ENCODE measurements at places on chromosomes 11 and 22. TPM values are rescaled to one million over a fixed set of nuclear protein-coding genes. Genes with fewer than 3 reads are reported as not detected.

RAC2 gene
- 51.6 TPM for total RNA-seq

SLC22A25 gene
- not detected for total RNA-seq

DNA sequence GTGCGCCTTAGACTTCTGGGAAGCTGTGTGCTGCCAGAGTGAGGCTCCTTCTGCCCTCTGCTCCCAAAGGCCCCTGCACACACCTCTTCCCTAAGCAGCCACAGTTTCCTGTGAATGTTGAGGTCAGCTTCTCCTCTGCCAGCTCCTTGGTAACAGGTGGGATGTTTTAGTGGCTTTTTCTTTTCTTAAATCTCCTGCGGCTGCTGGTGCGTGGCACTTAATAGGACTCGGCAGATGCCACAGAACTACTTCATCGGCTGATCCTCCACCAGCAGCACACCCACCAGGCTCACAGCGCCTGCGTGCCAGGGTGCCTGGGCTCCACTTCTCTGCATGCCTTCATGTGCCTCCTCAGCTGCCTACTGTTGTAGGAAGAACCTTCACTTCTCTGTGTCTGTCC lies 87.8 kb downstream of the RCN1 start:
- no peak for DNase-seq

DNA sequence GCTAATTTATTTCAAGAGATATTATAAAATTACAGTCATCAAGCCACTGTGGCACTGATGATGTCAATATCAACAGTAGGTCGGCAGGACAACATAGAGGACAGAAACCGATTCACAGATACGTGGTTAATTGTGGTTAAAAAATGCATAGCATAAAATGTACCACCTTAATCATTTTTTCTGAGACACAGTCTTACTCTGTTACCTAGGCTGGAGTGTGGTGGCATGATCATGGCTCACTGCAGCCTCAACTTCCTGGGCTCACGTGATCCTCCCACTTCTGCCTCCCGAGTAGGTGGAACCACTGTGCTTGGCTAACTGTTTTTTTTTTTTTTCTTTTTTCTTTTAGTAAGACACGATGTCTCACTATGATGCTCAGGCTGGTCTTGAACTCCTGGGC lies 21.0 kb upstream of the TOLLIP start:
- no peak for DNase-seq

ELF5 gene
- total RNA-seq: not detected

LIF gene
- 1.3 TPM for total RNA-seq

GRCh38 chr22:43275545-43276317 lies 67.4 kb downstream of the SCUBE1 start:
- DNase-seq: no peak

DNA sequence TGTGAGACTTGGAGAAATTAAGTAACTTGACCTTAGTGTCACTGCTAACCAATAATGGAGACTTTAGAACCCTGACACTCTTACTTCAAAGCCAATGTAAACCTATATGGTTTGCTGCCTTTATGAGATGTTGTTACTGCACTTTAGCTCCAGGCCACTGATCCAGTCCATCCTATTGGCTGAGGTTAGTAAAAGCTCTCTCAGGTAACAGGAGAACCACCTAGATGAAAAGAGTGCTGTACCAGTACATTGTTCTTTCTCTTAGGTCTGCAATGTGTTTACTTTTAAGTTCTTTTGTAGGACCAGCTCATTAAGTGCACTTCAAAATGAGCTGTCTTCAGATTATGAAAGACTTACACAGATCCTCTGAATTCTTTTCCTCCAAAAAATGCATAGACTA lies 994.0 kb upstream of the FAT3 start:
- no peak for DNase-seq

NDUFS3 gene
- 47.3 TPM for total RNA-seq

DDI1 gene
- not detected for total RNA-seq

DNA sequence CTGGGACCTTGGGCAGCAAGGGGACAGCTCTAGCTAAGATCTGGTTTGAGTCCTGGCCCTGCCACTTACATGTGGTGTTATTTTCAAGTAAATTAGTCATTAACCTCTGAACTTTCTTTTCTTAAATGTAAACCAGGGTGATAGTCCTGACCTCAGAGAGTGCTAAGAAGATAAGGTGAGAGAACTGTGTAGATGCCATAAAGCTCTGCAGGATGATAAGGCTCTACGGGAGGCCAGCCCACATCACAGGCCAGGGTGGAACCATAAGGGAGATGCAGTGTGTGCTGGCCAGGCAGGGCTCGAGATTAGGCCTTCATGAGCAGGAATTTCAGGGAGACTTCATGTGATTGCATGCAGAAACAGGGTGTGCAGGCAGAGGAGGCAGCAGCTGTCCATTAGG lies 24.2 kb downstream of the NECTIN1 start:
- no peak for DNase-seq

DNA sequence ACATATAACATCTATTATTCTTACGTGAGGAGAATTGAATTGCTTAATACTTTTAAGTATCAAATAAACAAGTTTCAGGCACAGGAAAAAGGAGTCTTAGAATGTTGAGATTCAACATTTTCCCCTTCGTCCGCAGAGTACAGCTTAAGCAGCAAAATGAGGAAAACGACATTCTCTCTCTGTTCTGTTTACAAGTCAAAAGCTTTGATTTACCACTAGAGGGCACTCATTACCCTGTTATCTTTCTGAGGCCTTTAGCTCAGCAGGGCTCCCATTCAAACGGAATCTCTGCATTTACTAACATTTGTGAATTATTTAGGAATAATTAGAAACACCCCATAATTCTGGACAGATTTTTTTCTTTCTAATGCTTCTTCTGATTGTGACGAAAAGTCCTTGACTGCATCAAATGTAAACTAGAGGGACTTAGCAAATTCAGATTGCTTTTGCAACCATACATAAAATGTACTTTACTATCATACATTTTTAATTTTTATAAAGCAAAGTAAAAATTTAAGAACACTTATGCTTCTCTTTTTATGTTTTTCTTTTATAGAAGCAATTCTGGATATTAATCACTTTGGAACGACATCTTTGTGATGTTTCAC lies 75.0 kb downstream of the JRKL start:
- no peak for DNase-seq

DNA sequence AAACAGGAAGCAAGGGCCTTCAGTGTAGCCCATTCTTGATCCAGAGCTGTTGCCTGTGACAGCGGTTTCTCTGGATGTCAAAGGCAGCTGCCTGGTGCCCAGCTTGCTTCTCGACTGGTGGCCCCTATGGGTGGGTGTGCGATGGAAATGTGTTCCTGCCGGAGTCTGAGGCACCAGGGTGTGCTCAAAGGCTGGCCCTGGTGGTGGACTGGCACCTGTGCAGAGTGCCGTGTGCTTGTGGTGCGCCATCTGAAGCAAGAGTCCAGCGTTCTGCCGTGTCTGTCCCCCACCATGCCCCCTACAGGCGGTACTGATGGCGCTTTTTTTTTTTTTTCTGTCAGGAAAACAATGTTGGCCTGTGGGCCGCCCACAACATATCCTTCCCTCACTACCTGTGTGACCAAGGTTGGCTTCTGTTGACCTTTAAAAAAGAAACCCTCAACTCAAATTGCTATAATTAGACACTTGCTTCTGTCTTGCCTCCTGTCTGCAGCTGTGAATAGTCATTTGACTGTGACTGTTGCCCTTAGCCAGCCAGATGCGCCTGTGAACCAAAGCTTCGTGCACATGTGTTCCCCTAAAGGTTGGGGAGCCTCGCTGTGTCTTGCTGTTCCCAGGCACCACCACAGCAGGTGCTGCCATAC lies 4.7 kb upstream of the RANBP1 start:
- no peak for DNase-seq

DNA sequence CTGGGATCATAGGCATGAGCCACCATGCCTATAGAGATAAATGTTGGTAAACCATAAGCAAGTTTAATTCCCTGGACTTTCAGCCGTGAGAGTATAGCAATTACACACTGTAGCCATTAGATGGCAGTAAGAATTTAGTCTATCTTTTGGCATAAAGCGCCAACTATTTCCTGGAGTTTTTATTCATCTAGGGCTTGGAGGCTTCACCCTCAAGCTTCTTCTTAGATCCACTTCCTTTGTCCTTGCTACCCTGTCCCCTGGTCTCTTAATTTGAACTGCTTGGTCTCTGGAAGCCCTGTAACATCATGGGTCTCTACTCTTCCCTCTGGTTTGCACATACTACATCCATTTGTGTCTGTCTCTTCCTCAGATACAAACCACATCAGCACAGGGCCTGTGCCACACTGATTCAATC lies 38.2 kb downstream of the OR10A6 start:
- DNase-seq: no peak

DNA sequence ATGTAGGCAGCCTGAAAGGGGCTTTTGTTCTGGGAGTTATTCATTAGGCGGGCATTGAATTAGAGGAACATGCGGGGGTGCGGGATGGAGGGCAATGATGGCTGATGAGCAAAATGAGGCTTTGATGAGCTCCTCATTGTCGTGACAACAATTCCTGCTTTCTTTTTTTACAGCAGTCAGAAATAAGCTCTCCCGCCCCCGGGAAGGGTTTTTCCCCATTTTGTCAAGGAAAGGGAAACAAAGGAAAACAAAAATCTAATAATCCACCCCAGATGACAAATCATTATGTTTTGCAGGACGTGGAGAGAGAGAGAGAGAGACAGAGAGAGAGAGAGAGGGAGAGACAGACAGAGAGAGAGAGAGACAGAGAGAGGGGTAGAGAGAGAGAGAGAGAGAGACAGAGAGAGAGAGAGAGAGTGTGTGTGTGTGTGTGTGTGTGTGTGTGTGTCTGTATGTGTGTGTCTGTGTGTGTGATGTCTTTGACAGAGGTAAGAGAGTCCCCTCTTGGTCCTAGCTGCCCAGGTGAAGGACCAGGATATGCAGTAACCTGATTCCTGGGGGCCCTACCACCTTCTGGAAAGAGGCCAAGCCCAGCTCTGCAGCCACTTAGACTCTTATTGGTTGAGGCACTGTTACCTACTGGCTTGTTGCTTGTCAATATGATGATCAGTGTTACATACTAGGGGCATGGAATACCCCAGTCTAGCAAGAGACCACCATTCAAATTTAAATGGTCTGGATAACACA lies 46.7 kb upstream of the PARVA start:
- no peak for DNase-seq

DNA sequence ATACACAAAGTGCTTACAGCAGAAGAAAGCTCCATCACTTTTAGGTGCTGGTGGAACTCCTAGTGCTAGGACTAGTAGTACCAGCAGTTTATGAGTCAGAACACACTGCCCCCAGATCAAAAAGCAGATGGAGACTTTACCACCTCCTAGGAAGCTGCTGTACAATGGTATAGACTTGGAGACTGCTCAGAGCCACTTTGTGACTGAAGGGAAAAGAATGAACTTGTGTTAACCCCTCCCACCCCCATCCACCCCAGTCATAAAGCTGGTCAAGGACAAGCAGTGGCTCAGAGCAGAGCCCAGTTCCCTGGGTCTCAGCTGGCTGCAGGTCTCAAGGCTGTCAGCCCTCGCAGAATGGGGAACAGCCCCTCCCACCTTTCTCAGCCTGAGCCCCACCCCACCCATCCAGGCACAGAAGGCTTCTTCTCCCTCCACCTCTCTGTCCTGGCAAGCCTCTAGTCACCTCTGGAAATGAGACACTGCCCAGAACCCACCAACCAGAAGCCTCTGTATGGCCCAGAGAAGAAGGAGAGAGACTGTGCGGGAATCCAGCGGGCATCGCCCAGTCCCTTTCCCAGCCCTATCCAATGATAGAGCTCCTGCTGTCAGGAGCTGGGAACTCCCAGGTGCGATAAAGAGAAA lies 23.8 kb downstream of the PACSIN2 start:
- no peak for DNase-seq

- DNase-seq: no peak
These were observed 34.2 kb downstream of the ABTB2 start for GRCh38 chr11:34323601-34324000.

GRCh38 chr11:78533399-78533798 lies 41.3 kb downstream of the NARS2 start:
- DNase-seq: no peak

DNA sequence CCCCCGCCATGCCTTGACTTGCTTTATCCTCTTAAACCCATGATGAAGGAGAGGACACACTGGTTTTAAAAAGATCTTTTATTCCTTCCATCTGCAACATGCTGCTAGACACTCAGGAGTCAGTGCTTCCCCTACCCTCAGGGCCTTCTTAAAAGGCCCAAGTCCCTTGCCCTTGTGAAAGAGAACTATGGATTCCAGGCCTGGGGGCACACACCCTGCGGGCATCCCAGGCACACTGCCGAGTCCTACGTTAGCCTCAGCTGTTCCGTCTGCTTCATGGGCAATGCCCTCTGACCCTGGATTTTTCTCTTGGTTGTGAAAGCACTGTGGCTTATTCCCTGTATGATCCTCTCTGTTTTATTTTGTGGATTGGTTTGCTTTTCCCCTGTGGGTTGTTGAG lies 35.1 kb upstream of the RAB1B start:
- no peak for DNase-seq

- DNase-seq: no peak
These were observed 54.1 kb downstream of the MICAL3 start for GRCh38 chr22:17970201-17970708.

CECR2 gene
- total RNA-seq: 0.75 TPM

C1QTNF4 gene
- 1.4 TPM for total RNA-seq

DNA sequence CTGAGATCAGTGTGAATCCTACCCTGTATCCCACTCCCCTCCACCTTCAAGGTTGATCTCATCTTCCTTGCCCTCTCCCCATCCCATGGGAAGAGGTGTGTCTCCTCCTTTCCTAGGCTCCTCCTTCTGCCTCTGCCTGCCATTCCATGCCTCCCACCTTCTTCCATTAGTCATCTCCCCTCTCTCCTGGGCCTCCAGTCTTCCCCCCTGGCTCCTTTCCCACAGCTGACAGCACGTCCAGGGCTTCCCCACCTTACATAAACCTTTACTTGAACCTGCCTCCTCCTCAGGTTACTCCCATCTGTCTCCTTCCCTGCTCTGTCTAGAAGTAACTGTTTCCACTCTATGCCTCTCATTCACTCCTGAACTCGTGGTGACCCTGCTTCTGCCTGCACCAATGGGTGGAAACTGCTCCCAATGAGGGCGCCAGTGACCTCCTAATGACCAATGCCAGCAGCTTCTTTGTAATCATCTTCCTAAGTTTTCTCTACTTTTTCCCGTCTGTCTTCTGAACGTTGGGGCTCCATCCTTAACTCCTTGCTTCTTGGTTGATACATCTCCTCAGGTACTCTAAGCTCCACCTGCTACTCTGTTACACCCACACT lies 266.9 kb upstream of the NARS2 start:
- no peak for DNase-seq

DNA sequence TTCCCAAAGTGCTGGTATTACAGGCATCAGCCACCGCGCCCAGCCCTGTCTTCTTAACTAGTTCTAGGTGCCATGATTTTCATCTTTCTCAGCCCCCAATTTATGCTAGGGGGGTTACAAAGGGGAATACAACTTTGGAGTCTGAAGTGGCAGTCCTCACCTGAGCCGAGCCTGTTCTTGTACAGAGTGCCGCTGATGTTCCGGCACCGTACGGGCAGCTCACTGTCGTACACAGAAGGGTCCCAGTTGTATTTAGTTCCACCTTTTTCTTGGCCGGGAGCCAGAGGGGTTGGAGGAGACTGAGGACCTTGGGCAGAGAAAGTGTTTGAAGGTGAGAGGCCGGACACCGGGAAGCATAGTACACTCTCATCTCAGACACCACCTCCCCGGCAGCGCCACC lies 7.3 kb downstream of the DEAF1 start:
- DNase-seq: no peak

Measured in omental fat pad (tissue), 4 donors.